ENCODE measurements at places on chromosomes 4 and X.

DNA sequence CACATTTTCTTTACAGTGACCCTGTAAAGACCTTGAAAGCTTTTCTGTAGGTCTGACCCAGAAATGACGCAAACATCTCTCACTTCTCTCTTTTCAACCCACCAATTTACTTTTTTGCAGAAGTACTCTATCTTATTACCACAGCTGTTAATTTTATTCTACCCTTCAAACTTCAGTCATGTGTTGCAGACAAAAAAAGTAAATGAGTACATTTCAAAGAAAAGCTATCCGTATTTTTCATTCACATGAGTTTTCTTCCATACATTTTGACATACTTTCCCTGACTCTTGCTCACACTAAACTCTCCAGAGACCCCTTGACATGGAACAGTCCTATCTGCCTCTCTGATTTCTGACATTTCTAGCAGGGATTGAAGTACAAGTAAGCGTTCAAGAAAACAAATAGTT is 51.7 kb downstream of the SLC7A11 start:
- DNase-seq = no peak

GRCh38 chr4:144710526-144710912 is 64.6 kb downstream of the HHIP start:
- DNase-seq = no peak

GRCh38 chrX:118519411-118520215 is 24.0 kb downstream of the DOCK11 start:
- peak; percentile 69 for DNase-seq

DNA sequence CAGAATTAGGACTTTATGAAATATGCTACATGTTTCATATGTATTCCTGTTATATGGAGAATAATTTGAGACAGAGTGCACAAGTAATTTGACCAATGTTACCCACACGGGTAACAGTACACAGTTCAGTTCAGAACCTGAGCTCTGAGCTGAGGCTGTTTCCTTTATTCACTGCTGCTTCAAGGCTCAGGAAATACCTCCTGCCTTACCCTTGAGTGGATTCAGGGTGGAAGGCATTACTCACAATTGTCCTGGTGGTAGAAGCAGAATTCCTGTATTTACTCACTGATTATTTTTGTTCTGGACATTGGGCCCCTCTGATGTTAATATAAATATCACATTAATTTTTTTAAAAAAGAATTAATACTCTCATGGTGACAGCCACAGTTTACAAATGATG is 73.5 kb upstream of the CAMK2D start:
- DNase-seq = peak; percentile 48

DNA sequence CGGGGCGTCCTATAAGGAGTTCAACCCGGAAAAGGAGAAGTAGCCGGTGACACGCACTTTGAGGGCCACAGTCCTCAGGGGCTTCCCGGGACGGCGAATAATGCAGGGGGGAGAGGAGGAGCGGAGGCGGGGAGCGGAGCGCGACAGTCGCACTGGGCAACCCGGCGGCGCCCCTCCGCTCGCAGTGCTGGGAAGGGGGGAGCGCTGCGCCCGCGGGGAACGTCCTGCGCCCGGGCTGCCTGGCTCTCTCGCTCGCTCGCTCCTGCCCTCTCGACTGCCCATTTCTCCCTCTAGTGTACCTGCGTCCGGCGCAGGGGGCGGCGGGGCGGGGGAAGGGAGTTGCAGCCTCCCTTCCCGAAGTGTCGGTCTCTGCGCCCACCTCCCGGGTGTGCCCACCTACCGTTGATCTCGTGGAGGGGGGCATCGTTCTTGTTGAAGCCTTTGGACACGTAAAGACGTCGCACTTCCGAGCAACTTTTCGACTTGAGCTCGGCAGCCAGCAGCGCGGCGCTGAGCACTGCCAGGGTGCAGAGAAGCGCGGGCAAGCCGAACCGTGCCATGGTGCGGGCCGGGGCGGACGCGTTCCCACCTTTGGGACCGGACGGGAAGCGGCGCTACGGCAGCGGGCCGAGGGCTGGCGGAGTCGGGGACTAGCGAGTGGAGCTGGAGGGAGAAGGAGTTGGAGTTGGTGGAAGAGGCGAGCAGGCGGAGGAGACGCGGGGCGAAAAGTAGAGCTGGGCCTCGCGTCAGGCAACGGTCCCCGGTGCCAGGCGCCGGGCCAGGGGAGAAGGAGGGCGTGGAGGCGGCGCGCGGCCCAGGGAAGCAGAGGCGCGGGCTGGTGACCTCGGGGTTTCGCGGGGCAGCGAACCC is 648 bp downstream of the GPC4 start:
- DNase-seq = no peak

GRCh38 chrX:107454302-107454701 is 4.8 kb downstream of the FRMPD3 start:
- DNase-seq = no peak

DNA sequence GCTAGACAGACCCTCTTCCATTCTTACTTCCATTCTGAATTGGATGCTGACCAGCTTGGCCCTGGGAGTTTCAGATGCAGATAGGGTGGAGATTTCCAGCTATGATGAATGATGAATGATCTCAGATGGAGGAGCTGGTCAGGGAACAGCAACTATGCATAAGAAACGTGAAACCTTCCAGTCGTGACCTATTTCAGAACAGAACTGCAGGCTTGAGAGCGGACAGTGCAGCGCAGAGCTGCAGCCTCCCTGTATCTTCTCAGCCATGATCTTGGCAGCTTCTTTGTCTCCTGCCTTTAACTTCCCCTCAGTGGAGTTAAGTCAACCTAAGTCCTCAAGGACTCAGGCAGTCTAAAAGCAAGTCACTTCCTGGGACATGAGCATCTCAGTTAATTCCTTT is 43.3 kb upstream of the HAND2 start:
- DNase-seq = no peak
